Neural crest cell (in vitro differentiated cells): ENCODE measurements at places on chromosomes 7 and 10. TPM values are rescaled to one million over a fixed set of nuclear protein-coding genes. Genes with fewer than 3 reads are reported as not detected.

IL2RA gene
- not detected in 2 replicates for total RNA-seq

DNA sequence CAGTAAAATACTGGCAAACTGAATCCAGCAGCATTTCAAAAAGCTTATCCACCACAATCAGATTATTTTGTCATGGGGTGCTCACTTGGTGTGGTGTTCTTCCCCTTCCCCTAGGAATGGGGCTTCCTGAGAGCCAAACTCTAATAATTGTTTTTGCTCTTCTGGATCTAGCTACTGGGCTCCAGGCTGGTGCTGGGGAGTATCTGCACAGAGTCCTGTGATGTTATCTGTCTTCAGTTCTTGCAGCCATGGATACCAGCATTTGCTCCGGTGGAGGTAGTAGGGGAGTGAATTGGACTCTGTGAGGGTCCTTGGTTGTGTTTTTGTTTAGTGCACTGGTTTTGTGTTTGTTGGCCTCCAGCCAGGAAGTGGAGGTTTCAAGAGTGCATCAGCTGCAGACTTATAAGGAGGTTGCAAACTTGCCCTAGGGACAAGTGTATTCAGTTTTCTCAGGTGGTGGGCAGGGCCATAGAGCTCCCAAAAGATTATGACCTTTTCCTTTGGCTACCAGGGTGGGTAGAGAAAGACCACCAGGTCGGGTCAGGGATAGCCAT, 308.5 kb upstream of the MAGI2 start:
- no peaks in the 10 kb centered on the region for H3K27me3 ChIP-seq
- H3K36me3 ChIP-seq = no peaks in the 10 kb centered on the region
- no peaks in the 10 kb centered on the region for H3K4me1 ChIP-seq

DNA sequence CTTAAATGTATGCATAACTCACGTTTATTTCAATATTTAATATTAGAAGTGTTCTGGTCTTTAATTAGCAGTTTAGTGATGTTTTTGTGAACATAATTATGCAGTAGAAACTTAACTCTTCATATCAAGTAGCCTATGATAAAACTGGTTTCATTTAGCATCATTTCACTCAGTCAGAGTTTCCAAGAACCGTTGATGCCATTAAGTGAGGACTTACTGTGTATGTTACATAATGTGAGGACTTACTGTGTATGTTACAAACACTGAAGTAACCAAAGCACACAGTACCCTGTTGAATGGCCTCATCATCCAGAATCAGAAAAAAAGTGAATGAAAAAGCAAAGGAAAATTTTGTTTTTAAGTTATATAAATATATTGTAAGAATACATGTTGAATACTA, 32.9 kb upstream of the PBLD start:
- H3K4me1 ChIP-seq = no peaks in the 10 kb centered on the region
- peaks cover 14% of the 10 kb centered on the region for H3K36me3 ChIP-seq
- H3K27me3 ChIP-seq = no peaks in the 10 kb centered on the region
- no peak overlapping the region for H3K27ac ChIP-seq

- no peaks in the 10 kb centered on the region for H3K27me3 ChIP-seq
- H3K4me1 ChIP-seq = peaks cover 29% of the 10 kb centered on the region
- peaks cover 8% of the 10 kb centered on the region for H3K36me3 ChIP-seq
- H3K27ac ChIP-seq = peak overlapping the region; percentile 39
Measured at GRCh38 chr10:15363031-15363430, 8.1 kb downstream of the FAM171A1 start.

GRCh38 chr7:30648744-30649540, 33.3 kb downstream of the CRHR2 start:
- peak overlapping the region; percentile 50 for H3K27ac ChIP-seq
- H3K27me3 ChIP-seq = no peaks in the 10 kb centered on the region
- H3K36me3 ChIP-seq = peaks cover 12% of the 10 kb centered on the region
- H3K4me3 ChIP-seq = no peak overlapping the region
- no peaks in the 10 kb centered on the region for H3K4me1 ChIP-seq

DNA sequence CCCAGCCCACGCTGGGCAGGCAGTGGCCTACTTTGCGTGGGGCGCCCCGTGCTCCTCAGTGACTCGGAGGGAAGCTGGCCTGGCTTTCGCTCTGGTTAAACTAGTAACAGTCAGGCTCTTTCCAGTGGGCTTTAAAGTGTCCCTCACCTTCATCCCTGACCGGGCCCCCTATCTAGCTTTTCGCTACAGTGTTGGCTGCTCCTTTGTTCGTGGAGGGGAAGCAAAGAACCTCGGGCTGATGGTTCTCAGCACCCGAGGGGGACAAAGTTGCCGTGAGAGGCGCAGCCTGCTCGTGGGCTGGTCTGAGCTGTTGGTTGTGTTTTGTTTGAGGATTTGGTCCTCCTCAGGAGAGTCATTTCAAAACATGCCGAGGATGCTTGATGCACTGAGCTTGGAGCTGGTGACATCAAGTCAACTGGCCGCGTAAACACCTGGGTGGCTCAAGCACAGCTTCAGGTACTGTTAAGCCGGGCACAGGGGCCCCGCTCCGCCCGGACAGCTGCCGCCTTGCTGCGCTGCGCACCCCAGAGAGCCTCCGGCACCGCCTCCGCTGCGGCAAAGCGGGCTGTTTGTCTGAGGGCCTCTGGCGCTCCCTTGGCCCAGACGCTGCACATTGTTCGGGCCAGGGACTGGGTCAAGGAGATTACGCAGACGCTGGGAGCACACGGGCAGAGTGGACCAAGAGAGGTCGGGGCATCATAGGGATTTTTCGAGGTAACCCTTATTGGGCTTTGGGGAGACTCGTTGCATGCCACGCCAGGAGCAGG, 1.6 kb downstream of the DLX6 start:
- peak overlapping the region; percentile 79 for H3K4me3 ChIP-seq
- peaks cover 2% of the 10 kb centered on the region for H3K36me3 ChIP-seq
- H3K27ac ChIP-seq = no peak overlapping the region

DNA sequence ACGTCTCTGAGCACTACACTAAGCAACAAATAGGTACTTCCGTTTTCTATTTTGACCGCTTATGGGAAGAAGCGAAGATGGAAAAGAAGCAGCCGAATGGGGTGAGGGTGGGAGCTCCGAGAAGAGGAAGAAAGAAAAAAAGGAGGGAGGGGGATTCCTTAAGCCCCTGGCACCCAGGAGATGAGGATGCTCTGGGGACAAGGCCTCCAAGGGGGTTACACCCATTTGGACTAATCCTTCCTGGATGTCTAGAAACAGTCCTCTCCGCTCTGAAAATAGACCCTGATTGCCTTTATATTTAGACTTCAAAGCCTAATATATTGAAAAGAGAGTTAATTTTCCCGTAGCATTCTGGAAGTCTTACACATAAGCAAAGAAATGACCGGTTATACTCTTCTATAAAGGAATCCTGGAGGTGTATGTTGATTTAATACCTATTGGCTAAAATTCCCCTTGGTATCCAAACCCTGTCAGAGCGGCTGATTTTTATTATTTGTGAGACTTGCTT, 676 bp upstream of the HTR7 start:
- peaks cover 91% of the 10 kb centered on the region for H3K27me3 ChIP-seq
- H3K4me1 ChIP-seq = peaks cover 7% of the 10 kb centered on the region
- H3K27ac ChIP-seq = no peak overlapping the region
- no peaks in the 10 kb centered on the region for H3K36me3 ChIP-seq
- DNase-seq = no peak
